ENCODE measurements at places on chromosomes 2 and 18.

DNA sequence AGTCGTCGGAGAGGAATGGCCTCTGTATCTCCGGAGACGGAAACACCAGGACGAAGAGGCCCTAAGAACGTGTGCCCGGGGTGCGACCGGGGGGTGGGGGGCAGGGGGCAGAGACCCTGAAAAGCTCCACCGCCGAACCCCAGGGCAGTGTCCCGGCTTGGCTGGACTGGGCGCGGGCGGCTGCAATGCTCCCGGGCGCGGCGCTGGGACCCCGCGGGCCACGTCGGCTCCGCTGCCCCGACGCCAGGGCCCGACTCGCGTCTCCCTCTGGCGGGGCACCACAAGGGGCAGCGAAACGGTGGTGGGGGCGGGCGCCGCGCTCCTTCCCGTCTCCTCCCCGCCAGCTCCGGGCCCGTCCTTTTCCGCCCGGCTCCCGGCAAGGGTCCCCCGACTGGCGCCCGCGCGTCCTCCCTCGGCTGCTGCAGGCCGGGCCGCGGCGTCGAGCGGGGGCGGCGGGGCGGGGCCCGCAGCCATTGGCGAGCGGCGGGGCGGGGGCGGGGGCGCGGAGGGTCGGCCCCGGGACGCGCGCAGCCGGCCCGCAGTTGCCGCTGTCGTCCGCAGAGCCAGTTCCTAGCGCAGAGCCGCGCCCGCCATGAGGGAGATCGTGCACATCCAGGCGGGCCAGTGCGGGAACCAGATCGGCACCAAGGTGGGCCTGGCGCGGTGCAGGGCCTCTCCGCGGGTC is at the start of gene TUBB6:
Gene TUBB6 (plus strand): TSS at position 541 of the 685 bp plus-strand sequence. CDS start 52 bp downstream, at position 593.
- no peak for DNase-seq

GRCh38 chr2:127743477-127744026 is 42.3 kb downstream of the SFT2D3 start:
- no peak for DNase-seq

GRCh38 chr2:191020742-191021381 is 6.9 kb upstream of the STAT1 start:
- DNase-seq = no peak

DNA sequence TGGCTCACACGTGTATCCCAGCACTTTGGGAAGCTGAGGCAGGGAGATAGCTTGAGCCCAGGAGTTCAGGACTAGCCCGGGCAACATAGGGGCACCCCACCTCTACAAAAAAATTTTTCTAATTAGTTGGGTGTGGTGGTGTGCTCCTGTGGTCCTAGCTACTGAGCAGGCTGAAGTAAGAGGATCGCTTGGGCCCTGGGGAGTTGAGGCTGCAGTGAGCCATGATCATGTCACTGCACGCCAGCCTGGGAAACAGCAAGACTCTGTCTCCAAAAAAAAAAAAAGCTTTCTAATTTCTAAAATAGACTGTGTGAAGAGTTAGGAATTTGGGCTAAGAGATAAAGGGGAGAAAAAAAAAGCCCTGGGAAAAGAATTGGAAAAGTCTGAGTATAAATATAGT is 51.9 kb upstream of the NAB1 start:
- no peak for DNase-seq

DNA sequence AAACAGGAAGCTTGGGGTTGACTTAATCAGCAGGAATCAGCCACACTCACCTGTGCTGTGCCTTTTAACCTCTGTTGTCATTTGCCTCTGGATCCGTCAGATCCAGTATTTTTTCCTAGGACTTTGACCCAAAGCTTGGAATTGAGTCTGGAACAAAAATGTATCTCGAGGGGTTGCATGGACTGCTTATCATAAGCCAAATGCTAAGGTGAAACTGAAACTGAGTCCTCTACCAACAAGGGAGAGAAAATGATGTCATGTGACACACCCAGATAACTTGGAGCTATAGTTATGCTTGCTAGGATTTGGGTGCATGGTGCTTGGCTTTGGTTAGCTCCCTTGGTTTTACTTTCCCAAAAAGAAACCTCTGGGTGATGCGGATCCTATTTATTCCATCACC is 2158.6 kb upstream of the PIK3C3 start:
- DNase-seq = no peak

GRCh38 chr2:171551836-171552235 is 29.6 kb downstream of the CYBRD1 start:
- DNase-seq = no peak

Data from LNCaP clone FGC (cell line).